ENCODE measurements at places on chromosomes 5 and 9.

GRCh38 chr9:133845440-133845839 lies 107.3 kb upstream of the SARDH start:
- DNase-seq: no peak

DNA sequence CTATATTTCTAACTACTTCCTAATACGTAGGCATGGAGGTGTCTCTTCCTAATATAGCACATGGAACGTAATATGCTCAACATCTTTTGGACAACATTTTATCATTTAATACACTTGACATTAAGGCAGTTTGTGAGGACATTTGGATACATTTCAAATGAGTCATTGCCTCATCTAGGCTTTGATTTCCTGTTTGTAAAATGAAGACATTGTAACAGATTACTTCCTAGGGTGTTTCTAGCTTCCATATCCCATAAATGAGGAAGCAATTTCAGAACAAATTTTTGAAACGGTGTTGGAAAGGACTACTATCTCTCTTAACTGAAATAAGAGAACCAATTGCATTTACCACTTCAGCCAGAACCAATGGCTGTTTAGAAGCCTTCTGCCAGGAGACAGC lies 38.7 kb downstream of the SLC28A3 start:
- DNase-seq: no peak

DNA sequence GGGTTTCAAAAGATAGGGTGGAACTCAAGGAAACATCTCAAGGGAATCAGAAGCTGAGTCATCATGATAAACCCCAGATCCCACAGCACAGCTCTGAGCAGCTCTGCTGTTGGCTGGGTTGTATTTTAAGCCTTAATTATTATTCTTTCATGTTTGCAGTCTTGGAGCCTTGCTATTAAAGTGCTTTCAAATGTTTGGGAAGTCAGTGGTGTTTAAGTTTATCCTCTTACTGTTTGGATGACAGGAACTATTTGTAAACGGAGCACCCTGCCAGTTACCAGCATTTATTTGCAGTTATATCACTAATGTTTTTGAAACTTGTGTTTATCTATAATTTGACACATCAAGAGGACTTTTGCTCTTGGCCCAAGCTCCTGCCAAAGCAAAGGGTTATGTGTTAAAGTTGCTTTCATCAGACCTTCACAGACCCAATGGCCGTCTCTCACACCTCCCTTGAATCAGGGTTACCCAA lies 141.1 kb upstream of the SPDL1 start:
- no peak for DNase-seq

- no peak for DNase-seq
These were observed 139.0 kb downstream of the TARS1 start for GRCh38 chr5:33579789-33580188.

DNA sequence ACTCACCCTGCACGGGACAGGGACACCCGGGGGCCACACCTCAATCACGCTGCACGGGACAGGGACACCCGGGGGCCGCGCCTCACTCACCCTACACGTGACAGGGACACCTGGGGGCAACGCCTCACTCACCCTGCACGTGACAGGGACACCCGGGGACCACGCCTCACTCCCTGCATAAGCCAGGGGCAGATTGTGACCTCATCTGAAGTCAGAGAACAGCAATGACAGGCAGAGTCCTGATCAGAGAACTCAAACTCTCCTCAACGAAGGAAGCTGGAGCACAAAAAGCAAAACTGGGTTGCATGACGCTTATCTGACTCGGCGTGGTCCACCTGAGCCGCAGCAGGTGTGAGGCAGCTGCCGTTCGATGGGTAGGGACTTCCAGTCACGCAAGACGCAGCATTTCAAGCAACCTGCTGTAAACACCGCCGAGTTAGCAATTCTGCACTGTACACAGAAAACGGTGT lies 3.2 kb downstream of the TERT start:
- DNase-seq: no peak

DNA sequence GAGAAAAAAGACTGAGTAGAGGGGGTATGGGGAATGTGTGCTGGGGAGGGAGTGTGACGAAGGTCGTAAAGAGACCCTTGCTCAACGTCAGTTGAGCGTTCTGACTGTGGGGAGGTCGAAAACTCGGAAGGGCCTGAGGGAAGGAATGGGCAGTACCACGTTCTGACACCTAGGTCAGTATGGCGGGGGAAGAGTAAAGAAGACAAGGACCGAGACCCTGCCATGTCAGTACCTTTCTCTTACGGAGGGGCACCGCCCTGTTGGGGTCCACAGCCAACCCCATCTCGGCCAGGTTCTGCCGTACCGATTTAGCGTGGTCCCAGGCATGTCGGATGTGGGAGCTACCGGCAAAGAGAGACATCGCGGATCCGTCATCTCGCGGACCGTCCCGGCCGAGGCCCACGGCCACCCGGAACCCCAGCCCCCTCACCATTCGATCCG lies 375 bp downstream of the NOP16 start:
- DNase-seq: no peak

GRCh38 chr9:87422999-87423398 lies 74.7 kb upstream of the DAPK1 start:
- DNase-seq: no peak

GRCh38 chr9:32490601-32491000 lies 35.4 kb downstream of the RIGI start:
- DNase-seq: no peak

DNA sequence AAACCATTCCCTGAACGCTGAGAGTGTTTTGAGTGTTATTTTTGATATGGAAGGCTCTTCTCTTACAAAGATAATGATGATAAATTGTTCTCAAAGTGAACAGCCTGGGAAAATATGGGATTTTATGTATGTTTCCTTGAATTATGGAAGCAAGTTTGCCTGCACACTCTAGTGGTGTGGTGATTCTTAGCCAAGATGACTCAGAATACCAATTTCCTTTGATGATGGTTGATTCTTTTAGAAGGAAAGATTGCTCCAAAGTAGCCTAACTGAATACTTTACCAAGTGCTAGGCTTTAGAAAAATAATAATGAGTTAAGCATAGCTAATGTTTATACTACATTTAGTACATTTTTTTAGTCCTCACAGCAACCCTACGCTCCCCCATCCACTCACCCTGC lies 243.4 kb downstream of the EBF1 start:
- DNase-seq: no peak

DNA sequence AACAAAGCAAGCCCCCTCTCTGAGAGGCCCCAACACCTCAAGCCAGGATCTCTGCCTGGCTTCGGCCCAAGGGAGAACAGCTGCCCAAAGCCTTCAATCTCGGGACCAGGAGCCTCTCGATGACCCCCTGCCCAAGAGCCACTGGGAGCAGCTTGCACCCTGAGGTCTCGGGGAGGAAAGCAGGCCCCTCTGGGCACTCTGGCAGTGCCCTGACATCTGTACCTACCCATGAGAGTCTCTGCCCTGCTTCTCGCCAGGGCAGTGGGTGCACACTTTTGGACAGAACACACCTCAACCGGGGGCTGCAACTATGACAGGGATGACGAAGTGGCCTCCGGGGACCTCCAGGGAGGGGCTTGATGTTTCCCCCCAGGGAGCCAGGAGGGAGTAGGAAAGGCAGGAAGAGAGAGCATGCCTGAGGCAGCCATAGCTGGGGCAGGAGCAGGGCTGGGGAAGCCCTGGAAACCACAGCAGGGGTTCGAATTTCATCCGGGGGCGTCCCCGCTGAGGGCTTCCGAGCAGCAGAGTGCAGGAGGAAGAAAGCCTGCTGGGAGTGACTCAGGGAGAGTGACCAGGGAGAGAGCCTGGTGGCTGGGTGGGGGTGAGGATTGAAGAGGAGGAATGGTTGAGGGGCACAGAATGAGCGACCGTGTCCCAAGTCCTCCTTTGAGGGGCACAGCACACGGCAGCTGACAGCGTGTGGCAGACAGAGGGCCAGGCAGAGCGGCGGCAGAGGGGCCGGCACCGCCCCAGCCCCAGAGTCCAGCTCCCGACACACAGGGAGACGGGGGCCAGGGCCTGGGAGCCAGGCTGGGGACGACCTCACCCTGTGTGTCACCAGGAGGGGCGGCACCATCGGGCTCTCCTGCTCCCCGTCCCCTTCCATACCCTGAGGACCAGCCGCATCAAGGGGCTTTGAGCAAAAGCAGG lies 1.8 kb downstream of the LPCAT1 start:
- DNase-seq: no peak

GRCh38 chr5:144313147-144313726 lies 142.6 kb downstream of the KCTD16 start:
- peak; percentile 70 for DNase-seq

- DNase-seq: no peak
These were observed 302.4 kb upstream of the TRPC7 start for GRCh38 chr5:136667789-136668188.

- no peak for DNase-seq
These were observed 28.7 kb upstream of the DAP start for GRCh38 chr5:10789726-10790125.

DNA sequence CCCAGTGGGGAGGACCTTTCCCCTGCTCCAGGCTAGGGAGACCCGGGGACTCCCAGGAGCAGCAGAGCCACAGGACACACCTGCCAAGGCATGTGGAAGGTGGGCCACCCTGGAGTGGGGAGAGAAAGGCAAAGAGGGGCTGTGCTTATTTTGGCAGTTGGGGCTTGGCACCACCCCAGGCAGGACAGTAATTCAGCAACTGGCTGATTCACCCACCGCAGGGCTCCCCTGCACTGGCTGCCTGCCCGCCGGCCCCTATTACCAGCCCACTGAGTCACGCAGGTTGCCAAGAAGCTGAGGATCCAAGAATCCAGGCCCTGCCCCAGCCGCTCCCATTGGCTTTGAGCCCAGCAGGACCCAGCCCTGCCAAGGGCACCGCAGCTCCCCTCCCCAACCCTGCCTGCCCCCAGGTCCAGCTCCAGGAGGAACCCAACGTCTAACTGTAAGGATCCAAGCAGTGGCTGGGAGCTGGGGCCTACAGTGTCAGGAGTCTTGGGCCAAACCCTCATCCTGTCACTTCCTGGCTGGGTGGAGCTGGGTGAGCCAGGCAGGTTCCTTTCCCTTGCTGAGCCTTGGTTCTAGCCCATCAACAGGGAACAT lies 14.2 kb upstream of the RALGDS start:
- peak; percentile 94 for DNase-seq

- DNase-seq: no peak
These were observed 11.4 kb upstream of the SYNPO start for GRCh38 chr5:150628936-150629485.

DNA sequence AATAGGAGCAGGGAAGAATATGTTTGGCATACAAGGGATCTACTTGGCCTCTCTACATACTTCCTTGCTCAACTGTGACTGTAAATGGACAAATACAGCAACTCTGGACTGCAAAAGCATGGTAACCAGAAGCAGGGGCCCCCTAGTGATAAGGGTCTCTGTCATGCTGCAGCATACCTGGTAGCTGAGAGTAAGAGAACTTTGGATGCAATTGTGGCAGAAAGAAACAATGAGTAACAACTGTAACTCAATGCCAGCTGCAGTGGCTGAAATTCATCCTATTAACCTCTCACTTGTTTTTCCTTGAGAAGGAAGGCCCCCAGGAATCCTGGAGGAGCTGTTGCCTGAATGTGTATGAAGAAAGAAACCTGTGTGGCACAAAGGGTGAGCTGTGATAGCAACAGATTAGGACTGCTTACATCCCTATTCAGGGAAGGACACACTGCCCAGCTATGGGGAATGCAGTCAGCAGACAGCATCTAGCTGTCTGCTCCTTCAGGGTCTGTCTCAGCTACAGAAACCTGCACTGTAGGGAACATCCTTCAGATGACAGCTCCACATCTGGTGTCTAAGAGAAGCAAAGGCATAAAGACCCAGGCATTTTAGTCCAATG lies 468.1 kb upstream of the ACTBL2 start:
- DNase-seq: no peak

DNA sequence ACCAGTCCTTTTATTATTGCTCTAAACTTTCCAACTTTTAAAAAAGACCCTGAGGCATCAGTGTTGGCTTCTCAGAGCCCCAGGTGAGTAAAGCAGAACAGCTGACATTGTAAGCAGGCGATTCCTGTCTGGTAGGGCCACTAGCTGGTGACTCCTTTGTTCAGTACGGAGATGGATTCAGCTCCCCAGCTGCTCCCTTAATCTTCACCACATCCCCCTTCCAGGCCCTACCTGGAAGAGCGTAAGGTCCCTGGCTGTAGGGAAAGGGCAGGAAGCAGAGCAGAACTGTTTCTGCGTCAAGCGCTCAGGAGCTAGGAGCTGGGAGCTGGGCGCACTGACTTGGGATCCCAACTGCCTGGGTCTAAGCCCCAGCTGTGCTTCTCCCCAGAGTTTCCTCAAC lies 203.7 kb upstream of the TAS2R1 start:
- DNase-seq: no peak

- DNase-seq: no peak
These were observed 593.3 kb downstream of the CDK5RAP2 start for GRCh38 chr9:119986713-119987112.

GRCh38 chr5:86748538-86749105 lies 130.9 kb downstream of the COX7C start:
- no peak for DNase-seq

DNA sequence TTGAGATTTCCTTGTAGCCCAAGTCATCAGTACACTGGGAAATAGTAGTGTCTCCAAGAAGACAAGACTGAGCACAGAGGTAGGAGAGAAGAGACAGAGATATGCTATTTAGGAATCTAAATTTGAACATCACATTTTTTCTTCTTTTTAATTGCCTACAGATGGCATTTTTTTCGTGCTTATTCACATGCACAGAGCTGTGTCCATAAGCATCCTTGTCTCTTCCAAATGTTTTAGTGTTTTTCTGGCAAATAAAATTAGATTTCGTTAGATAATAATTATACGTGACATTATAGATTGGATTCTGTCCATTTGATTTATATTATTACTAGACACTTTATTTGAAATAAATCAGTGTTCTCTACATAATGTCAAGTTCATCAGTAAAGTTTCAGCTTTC lies 80.9 kb downstream of the PRR16 start:
- DNase-seq: no peak

DNA sequence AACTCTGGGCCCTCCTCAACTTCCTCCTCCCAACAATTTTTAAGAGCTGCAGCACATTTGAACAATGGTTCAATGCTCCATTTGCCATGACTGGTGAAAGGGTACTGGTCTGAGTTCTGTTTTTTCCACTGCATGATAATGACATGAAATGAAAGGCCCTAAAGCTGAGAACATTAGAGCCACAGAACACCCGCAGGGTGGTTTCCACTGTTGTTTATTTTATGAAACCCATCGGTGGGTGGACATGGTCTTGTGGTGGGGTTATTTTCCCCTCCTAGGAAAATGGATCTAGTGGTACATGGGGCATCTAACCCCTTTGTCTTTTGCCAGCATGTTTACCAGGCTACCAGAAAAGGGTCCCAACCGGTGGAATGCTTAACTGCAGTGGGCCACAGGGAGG lies 71.8 kb downstream of the SMARCA2 start:
- DNase-seq: no peak

DNA sequence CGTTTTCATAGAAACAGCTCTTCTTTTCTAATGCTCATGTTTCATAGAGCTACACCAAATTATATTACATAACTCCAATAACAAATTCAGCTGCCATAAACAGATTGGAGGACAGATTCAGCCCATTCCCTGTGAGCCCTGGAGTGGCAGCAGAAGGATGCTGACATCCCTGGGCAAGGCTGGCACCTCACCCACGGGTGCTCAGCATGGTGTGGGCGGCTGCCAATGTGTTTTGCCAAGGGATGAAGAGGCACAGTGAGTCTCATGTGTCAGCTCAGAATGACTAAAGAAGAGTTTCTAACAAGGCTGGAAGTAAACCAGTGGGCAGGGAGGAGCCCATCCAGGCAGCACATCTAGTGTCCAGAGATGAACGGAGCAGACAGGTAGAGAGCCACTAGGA lies 127.1 kb upstream of the ICE1 start:
- DNase-seq: no peak

GRCh38 chr5:28766565-28767158 lies 1728.3 kb upstream of the CDH9 start:
- peak; percentile 76 for DNase-seq
